EH (cell line): ENCODE measurements at places on chromosomes 7 and 10.

GRCh38 chr7:105132835-105133234 is 118.8 kb downstream of the KMT2E start:
- no peak for DNase-seq

- DNase-seq, result no peak
These were observed 667.3 kb downstream of the PARD3 start for GRCh38 chr10:34147641-34148304.

- no peak for DNase-seq
These were observed 39.5 kb upstream of the PPP1R17 start for GRCh38 chr7:31647511-31647910.

DNA sequence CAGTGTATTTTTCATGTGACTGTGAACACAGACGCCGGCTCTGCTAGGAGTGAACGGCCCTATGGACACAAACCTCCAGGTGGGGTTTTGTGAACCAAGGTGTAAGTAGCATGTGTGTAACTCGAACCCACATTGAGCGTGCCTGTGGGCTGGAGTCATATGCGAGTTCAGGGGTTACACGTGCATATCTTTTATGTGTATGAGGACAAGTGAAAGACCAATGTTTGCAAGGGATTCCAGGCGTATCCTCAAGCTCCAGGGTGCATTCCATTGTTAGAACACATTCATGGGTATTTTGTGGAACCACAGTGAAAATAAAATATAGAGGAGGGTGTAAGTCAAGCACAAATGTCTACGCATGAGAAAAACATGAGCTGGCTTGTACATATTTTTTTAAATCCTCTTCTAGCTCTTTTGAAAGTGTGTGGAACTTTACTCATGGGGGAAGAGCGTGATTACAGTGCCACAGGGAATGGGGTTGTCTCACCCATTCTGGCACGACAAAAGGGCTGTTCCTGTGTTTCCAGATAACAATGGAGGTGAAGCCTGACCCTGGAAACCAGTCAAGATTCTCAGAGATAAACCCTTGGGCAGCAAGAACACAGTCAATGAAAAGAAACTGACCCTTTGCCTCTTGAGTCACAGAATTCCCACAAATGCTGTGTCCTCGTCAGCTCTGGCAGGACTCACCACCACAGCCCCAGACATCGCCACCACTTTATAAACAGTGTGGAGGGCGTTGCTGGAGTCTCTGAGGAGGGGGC is 37.0 kb upstream of the GOT1 start:
- DNase-seq, result peak; percentile 13

DNA sequence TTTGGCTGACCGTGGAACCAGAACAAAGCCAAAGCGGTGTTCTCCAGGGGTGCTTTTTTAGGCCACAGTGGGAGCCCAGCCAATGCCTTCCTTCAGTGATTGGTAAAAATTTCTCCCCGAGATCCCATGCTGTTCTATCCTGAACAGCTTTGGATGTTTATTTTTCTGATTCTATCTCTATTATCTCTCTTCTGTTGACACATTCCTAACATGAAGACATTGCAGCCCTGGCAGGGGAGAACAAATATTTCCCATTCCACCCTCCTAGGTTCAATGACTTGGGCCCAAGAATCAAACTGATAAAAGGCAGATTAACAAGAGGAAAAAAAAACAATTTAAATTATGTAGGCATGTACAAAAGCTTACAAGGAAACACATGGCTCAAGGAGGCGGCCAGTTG is 162.7 kb downstream of the PFKFB3 start:
- DNase-seq, result peak; percentile 80

- DNase-seq, result no peak
These were observed at the start of gene FRMD4A for GRCh38 chr10:14330388-14331061. FRMD4A (minus strand) TSS chr10:14330924.

DNA sequence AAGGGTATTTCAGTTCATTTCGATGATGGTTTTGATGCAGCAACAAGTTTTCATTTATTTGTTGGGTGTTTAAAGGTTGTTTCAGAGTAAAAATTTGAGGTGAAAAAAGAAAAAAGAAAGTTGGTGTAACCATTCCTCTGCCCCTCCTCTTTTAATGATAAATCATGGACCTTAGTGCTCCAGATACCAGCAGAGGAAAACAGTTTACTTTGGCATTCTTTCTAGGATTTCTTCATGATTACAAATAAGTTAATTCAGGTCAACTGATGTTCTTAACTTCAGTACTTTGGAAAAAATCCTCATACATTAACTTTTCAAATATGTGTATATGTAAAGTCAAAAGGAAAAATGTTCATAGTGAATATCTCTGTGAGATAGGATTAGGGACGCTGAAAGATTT is 2.0 kb upstream of the RBP4 start:
- DNase-seq, result no peak
